Right lobe of liver (tissue), 6 donors: ENCODE measurements at places on chromosomes 2 and 18. TPM values are rescaled to one million over a fixed set of nuclear protein-coding genes. Genes with fewer than 3 reads are reported as not detected.

DNA sequence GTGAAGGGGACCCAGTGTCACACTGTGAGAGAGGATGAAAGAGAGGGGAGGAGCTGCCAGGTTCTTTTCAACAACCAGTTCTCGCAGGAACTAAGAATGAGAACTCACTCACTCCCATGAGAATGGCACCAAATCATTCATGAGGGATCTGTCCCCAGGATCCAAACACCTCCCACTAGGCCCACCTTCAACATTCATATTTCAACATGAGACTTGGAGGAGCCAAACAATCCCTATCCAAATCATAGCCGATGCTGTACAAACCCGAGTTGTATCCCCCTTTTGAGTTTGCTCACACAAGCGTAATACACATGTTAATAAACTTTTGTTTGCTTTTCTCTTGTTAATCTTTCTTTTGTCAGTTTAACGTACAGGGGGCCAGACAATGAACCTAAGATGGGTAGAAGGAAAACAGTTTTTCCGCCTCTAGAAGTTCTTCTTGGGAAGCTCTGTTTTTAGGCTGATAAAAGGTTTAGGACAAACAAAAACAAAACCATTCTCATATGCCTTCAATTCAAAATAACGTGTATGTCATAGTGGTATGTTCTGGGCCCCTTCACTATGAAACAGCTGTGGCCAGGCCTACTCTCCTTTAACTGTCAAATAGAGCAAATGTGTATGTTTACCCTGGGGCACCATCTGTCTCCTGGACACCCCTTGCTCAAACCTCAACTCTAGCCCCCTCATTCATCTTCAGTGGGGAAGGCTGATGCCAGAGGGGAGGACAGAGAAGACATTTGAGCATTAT is 9.1 kb upstream of the TMEM37 start:
- no peak for DNase-seq
- H3K4me1 ChIP-seq = peaks cover 22% of the 10 kb centered on the region
- no peak overlapping the region for H3K4me3 ChIP-seq
- H3K36me3 ChIP-seq = no peaks in the 10 kb centered on the region
- H3K27ac ChIP-seq = no peak overlapping the region

Gene DNAJC10
- total RNA-seq = 37.1 TPM

DNA sequence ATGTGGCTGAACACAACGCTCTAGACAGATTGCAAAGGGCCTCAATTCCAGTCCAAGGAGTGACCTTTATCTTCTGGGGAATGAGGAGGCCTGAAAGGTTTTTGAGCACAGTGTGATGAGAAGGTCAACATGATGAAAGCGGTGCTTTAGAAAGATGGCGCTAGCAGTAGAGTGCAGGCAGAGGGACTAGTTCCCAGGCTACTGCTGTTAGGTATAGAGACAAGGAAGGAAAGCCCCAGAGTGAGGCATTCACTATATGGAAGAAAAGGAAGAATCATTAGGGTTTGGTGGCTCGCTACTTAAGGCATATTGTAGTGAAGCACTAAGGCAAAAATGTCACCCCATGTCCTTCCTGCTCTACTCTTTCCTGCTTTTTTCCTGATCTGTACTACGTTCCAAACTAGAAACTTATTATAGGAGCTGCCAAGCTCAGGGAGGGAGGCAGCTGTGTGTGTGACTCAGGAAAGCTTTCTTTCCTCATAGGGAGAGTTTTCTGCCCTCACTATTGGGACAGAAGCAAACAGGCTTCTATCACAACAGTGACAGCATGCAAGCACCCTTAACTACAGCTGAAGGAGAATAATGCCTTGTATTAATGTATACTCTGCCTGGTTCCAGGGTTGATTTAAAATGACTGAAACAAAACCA is 160.8 kb upstream of the CAVIN2 start:
- no peaks in the 10 kb centered on the region for H3K36me3 ChIP-seq
- H3K4me1 ChIP-seq = no peaks in the 10 kb centered on the region
- H3K27ac ChIP-seq = no peak overlapping the region
- H3K27me3 ChIP-seq = no peaks in the 10 kb centered on the region
- DNase-seq = no peak
- H3K4me3 ChIP-seq = no peak overlapping the region

GRCh38 chr2:119231975-119232665 is 8.5 kb downstream of the STEAP3 start:
- H3K27me3 ChIP-seq = no peaks in the 10 kb centered on the region
- peaks cover 13% of the 10 kb centered on the region for H3K4me1 ChIP-seq
- DNase-seq = no peak
- no peak overlapping the region for H3K27ac ChIP-seq
- H3K36me3 ChIP-seq = peaks cover 5% of the 10 kb centered on the region

Gene SCN2A
- total RNA-seq = not detected

- no peak overlapping the region for H3K27ac ChIP-seq
- H3K36me3 ChIP-seq = no peaks in the 10 kb centered on the region
- DNase-seq = no peak
- H3K4me1 ChIP-seq = peaks cover 8% of the 10 kb centered on the region
- H3K27me3 ChIP-seq = no peaks in the 10 kb centered on the region
Measured at GRCh38 chr2:23375448-23375847, 9.5 kb upstream of the KLHL29 start.
